ENCODE measurements at places on chromosomes 2 and 18.
A peak's percentile ranks its signal among the peaks of the same experiment; 100 is the strongest.

GRCh38 chr2:224222291-224222690, 179.6 kb downstream of the FAM124B start:
- DNase-seq, result no peak

GRCh38 chr18:23671564-23671963, 8.9 kb upstream of the ANKRD29 start:
- DNase-seq, result no peak

DNA sequence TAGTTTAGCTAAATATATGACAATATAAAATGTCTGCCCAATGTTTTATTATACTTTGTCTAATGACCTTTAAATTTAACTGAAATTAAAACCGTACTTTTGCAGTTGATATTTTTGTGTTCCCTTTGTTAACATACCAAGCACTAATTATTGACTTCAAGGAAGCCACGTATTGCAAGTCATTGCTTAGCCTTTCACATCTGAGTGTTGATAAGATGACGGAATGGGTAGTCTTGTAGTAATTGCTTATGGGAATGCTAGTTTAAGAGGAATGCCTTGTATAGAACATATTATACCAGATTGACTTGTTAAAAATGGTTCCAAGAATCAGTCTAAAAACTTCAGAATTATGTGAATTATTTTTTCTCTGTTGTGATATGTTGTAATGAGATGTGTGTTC, 14.0 kb upstream of the ELAC1 start:
- DNase-seq, result no peak

GRCh38 chr2:150595803-150596470, 108.5 kb upstream of the RND3 start:
- no peak for DNase-seq

- no peak for DNase-seq
Measured at GRCh38 chr18:8328126-8328525, 281.1 kb upstream of the RAB12 start.

- DNase-seq, result no peak
Measured at GRCh38 chr2:135762022-135762421, 20.4 kb downstream of the UBXN4 start.

- DNase-seq, result no peak
Measured at GRCh38 chr2:101461381-101461780, 13.5 kb downstream of the RFX8 start.

DNA sequence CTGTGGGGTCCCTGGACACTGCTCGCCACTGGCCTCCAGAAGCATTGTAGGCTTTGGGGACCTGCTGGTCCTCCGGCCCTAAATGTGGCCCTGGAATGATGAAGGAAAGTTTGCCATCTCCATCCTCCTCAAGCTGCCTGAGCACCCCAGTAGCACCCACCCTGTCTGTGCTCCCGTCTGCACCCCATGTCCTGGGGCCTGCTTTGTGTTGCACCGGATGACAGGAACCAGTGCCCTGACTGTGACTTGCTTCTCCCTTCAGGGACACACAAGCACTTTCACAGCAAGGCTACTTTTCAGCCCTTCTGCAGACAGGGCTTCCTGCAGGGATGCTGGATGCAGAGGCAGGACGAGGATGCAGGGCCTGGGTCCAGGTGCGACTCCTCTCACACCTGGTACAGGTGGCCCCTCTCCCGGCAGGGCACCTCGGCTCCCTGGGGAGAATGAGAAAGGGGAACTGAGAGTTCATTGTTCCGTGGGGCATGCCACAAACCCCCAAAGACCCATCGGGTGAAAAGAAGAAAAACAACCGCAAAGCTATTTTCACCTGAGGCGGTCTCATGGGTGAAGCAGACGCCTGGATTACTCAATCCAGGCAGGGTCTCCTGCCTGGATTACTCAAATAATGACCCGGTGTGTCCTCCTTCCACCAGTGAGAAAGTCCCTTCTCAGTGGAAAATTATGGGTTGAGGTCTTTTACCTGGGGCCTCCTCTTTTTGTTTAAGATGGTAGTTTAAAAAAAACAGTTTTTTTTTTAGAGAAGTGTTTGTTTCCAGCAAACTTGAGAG, 74.9 kb downstream of the LONRF2 start:
- peak; percentile 79 for DNase-seq

DNA sequence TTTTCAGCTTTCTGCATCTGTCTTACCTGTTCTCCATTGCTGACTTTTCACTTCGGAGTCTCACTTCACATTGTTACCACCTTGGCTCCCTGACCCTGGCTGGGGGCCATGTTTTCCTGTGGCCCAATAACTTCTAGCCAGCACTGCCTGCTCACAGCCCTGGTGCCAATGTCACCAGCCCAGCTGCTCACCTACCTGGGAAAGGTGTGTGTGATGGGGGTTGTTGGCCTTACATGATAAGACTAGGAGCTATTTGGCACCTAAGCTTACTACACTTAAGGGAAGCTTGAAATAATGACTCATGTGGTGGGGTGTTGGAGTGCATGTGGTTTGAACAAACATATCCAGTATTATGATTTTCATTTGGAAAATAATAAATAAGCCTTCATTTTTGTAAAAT, 37.5 kb upstream of the PGAP1 start:
- DNase-seq, result no peak

GRCh38 chr2:168998609-168999211, 32.4 kb downstream of the ABCB11 start:
- DNase-seq, result no peak

- no peak for DNase-seq
Measured at GRCh38 chr2:43950383-43951008, 45.3 kb downstream of the LRPPRC start.

DNA sequence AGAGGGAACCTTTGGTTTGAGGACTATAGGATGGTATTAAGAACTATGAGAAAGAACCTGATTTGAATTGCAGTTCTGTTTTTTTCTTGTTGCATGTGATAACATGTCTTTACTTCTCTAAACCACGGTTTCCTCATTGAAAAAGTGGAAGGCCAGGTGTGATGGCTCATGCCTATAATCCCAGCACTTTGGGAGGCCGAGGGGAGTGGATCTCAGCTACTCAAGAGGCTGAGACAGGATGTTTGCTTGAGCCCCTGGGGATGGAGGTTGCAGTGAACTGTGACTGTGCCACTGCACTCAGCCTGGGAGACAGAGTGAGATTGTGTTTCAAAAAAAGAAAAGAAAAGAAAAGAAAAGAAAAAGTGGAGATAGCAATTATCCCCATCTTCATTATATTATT, 32.3 kb downstream of the SCN9A start:
- DNase-seq, result no peak

DNA sequence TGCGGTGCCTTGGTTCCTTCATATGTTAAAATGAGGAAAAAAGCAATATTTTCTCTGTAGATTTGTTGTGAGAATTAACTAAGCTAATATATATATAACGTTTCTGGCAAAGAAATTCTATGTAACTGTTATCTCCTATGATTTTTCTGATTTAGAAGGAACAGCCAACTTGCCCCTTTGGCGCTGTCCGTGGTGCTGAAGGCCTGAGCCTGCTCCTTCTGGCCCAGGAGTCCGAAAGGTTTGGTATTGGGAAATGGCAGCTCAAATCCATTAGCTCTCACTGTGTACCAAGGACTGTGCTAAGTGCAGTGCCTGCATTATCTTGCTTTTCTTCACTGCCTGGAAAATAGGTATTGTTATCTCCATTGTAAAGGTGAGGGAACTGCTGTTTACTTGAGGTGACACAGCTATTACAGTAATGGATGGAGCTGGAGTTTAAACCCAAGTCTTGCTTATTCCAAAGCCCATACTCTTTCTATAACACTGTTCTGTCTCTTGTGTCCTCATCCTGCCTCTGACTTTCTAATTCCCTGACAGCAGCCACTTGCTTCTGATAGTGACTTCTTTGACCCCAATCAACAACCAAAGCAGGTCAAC, 52.2 kb downstream of the C1QL2 start:
- no peak for DNase-seq

- DNase-seq, result no peak
Measured at GRCh38 chr2:113278742-113279139, at the start of gene PAX8. Gene PAX8, minus strand, starts transcription at chr2:113278921. Its CDS starts 527 bp downstream, at chr2:113278394.

GRCh38 chr2:221635949-221636348, 63.8 kb upstream of the EPHA4 start:
- no peak for DNase-seq

DNA sequence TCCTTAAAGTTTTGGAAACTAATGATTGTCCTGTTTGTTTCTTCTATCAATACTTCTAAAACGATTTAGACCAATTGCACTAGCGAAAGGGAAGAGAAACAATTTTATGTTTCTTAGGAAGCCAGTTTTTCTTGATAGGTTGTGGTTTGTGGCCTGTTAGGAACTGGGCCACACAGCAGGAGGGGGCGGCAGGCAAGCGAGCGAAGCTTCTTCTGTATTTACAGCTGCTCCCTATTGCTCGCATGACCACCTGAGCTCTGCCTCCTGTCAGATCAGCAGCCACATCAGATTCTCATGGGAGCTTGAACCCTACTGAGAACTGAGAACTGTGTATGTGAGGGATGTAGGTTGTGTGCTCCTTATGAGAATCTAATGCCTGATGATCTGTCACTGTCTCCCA, 201.5 kb upstream of the PXDN start:
- DNase-seq, result no peak

- DNase-seq, result no peak
Measured at GRCh38 chr18:67583621-67584020, 67.1 kb upstream of the DSEL start.

- DNase-seq, result no peak
Measured at GRCh38 chr2:136572335-136572734, 193.0 kb upstream of the THSD7B start.

DNA sequence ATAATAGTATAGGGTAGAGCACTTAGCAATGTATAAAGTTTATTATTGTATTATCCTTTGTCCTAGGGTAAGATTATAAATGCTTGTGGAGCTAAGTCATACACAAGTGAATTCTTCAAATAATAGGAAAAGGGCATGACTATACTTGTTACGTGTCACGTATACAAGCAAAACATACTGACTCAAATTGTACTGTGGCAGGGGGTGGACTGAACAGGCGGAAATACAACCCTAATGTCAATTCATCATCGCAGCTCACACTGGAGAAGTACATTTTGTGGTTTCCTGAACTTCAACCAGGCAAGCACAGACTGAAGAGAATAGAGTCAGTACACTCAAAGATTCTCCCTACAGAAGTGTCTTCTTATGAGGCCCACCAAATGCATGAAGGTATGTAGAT, 201.0 kb downstream of the MBD2 start:
- no peak for DNase-seq

GRCh38 chr2:238744951-238745350, 102.9 kb upstream of the TWIST2 start:
- no peak for DNase-seq

GRCh38 chr2:227507963-227508362, 36.0 kb downstream of the AGFG1 start:
- DNase-seq, result no peak

GRCh38 chr2:120204022-120204405, 19.2 kb downstream of the TMEM185B start:
- no peak for DNase-seq

GRCh38 chr2:105617631-105618350, 126.9 kb upstream of the NCK2 start:
- no peak for DNase-seq

GRCh38 chr18:58054041-58054781, 10.2 kb downstream of the NEDD4L start:
- DNase-seq, result no peak

DNA sequence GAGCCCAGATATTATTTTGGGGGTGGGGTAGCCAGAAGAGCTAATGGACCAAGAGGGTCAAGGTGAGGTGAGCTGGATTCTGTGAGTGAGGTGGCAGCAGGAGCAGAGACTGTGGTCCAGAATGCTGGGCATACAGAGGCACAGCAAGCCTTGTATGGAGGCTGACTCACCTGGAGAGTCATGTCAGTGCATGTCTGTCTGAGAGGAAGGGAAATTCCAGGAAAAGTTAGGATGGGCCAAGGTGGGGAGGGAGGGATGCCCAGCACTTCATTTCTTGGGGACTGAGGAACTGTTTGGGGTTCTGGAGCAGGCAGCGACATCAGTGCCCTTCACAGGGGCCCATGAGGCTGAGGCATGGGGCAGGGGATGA, 21.1 kb downstream of the PER2 start:
- no peak for DNase-seq

DNA sequence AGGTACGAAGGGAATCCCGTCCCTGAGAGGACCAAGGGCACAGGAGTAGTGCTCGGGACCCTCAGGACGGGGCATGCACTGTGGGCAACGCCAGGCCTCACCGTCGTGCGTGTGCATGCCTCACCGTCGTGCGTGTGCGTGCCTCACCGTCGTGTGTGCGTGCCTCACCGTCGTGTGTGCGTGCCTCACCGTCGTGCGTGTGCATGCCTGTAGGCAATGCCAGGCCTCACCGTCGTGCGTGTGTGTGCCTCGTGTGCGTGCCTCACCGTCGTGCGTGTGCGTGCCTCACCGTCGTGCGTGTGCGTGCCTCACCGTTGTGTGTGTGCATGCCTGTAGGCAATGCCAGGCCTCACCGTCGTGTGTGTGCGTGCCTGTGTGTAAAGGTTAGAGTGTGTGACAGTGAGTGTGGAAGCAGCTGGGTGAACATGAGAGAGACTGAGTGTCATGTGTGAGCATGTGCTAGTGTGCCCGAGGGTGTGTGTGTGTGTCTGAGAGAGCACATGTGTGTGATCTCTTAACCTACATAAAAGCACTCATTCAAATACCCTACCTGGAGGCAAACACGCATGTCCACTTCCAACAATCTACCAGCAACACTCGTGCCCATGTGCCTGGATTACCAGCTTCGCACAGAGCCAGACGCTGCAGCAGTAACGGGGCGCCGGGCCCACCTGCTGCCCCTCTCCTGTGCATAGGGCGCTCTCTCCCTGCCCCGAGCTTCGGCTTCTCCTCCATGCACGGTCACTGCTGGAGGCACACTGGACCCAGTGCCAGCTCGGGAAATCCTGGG, 36.3 kb downstream of the ZNF516 start:
- DNase-seq, result no peak

DNA sequence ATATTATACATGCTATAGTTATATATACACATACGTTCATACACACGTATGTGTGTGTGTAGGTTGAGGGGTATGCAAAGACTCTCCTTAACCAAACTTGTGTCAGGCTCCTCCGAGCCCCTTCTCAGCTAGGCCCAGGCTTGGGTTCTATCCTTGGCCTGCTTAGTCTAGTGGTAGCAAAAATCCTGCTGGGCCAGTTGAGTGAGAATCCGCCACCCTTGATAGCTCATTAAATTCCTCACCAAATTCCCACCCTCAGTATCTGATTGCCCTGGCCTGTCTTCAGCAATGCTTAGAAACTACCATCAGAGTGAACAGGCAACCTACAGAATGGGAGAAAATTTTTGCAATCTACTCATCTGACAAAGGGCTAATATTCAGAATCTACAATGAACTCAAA, 126.5 kb downstream of the TSN start:
- DNase-seq, result no peak

- DNase-seq, result no peak
Measured at GRCh38 chr2:55437515-55438390, 18.1 kb upstream of the CCDC88A start.

GRCh38 chr2:209523867-209524266, 100.0 kb downstream of the MAP2 start:
- no peak for DNase-seq

- DNase-seq, result no peak
Measured at GRCh38 chr2:152622219-152622618, 95.0 kb downstream of the PRPF40A start.

DNA sequence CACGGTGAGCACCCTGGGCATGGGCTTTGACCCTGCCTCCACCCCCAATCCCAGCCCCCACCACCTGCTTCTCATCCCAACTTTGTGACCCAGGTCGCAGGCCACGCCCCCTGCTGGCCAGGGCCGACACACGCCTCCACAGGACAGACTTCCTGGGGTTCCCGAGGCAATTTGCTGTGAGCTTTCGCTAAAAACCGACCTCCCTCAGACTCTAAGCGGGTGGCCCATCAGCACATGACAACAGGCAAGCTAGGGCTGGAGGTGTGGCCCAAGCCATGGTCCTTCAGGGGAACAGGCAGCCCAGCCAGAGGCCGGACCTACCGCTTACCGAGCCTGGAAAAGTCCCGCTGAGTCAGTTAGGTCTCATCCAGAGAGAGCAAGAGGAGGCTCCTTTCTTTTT, 31.9 kb downstream of the C1QL2 start:
- peak; percentile 10 for DNase-seq
